NCI-H1436 treated with DMSO at 0.1 percent for 48 hours (cell line): ENCODE measurements at places on chromosomes 12 and 14.

- DNase-seq = no peak
These were observed 29.6 kb downstream of the KCNK13 start for GRCh38 chr14:90091393-90091792.

GRCh38 chr14:70886421-70887206 is 20.6 kb upstream of the PCNX1 start:
- DNase-seq = no peak

DNA sequence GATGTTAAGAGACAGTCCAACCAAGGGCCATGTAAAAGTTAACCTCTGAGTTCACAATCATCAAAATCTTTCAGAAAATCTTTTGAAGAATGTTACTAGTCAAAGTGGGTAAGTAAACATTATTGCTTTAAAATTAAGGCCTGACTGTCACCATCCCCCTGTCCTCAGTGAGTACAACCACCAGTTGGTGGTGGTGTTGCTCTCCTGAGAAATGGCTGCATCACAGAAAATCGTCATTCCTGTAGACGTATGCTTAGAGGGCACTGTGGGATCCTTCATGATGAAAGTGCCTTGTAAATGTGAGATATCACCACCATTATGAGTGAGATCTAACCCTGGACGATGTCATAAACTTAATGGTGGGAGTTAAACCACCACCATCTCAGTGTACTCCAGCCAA is 451.2 kb downstream of the RPS29 start:
- no peak for DNase-seq

DNA sequence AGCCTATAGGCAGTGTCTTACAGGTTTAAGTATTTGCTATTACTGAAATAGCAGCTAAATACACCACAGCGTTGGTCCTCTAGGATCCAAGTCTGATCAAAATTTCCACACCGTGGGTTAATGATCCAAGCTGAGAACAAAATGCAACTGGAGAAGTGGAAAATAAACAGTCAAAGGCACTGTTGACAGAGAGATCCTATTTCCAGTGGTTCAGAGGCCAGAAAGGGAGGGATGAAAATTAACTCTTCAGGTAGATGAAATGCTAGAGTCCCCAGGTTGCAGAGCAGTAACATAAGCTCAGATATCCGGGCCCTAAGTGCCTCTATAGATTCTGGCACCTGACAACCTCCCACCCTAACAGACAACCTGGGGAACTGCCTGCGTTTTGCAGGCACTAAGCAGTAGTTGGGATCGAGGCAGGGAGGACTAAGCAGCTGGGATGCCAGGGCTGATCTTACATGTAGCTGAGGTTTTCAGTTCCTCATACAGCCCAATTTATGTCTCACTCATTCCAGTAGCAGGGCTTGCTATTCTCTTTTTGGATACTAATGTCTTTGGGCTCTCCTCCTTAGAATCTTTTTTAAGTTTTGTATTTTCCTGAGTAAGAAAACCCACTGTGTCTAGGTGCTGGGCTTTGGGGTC is 42.7 kb upstream of the CRACR2A start:
- DNase-seq = peak; percentile 73

DNA sequence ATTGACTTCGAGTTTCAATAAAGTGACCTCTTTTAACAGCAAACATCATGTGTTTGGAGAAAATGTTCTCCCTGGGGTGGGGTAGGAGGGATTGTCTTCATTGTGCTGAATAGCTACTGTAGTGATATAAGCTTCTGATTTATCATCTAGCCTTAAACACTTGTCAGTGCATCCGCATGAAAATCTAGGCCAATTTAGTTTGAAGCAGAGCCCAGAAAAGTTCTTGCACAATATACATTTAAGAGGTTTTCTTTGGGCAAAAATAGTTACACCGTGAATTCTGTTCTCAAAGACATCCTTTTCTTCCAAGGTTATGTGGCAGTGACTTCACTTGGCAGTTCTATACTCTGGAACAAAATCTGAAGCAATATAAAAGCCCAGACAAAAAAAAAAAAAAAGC is 136.0 kb upstream of the IFNG-AS1 start:
- DNase-seq = no peak

GRCh38 chr12:122991623-122992275 is 11.3 kb downstream of the ARL6IP4 start:
- DNase-seq = no peak

- DNase-seq = no peak
These were observed 116.8 kb downstream of the RIN3 start for GRCh38 chr14:92630367-92630766.

DNA sequence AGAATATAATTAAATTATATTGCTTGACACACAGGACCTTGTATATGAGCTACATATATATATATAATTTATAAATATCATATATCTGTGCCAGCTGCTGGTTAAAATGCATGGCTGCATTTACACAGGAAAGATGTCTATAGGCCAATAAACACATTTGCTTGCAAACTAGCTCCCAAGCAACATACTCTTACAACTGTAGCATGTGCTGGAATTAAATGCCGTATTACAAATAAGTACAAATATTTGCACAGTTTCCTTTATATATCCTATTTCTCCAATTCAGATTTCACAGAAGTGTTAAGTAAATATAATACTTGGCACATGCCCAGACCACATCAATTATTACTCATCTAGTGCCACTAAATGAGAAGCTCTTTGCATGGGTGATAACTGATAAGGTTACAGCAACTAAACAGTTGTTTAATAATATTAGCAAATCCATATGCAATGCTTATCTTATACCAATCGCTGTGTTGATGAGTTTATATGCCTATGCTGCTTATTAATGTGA is 66.7 kb upstream of the E2F7 start:
- DNase-seq = no peak

DNA sequence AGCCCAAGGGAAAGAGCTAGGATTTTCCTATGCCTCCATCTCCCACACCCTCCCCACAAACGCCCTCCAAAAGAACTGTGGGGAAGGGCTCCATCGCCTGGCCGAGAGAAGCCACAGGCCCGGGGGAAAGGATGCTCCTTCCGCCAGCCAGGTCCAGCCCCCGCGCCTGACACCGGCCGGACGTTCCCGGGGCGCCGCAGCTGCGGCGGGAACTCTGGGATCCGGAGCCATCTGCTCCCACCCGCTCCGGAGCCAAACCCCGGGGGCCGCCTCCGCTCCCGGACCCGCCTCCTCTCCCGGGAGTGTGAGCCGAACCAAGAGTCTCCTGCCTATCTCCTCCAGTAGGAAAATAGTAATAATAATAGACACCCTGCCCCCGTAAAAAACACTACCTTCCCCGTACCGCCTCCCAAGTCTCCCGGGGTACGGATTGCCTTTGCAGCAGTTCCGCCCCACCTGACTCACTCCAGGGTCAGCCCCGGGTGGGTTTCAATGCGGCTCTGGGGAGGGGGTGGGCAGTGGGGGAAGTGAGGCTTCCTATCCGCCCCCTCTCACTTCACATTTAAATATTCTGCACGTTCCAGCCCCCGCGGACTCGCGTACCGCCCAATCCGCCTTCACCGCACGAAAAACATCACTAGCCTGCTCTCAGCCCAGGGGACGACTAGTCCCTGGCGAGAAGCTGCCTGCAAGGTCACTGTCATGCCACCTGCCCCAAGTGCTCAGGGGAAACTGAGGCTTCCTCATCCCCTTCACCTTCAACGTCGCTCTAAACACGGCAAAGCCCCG is 2.4 kb downstream of the AGAP2 start:
- DNase-seq = no peak

- no peak for DNase-seq
These were observed 454.2 kb downstream of the AEBP2 start for GRCh38 chr12:19893514-19893913.

GRCh38 chr12:126349383-126349782 is 1284.1 kb downstream of the AACS start:
- DNase-seq = no peak

GRCh38 chr12:71601546-71601945 is 62.1 kb downstream of the ZFC3H1 start:
- DNase-seq = no peak

DNA sequence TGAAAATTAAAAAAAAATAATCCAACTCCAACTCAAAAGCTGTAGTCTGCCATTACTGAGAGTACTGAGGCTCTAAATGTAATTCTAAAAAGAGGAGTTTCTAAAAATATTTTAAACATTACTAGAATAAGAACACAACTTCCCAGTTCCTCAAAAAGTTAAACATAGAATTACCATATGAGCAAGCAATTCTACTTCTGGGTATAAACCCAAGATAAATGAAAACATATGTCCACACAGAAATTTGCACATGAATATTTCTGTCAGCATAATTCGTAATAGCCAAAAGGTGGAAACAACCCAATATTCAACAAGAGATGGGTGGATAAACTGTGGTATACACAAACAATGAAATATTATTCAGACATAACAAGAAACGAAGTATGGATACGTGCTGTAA is 15.0 kb upstream of the NR2C1 start:
- DNase-seq = no peak

- no peak for DNase-seq
These were observed 13.8 kb upstream of the IFI27L2 start for GRCh38 chr14:94143239-94143638.

DNA sequence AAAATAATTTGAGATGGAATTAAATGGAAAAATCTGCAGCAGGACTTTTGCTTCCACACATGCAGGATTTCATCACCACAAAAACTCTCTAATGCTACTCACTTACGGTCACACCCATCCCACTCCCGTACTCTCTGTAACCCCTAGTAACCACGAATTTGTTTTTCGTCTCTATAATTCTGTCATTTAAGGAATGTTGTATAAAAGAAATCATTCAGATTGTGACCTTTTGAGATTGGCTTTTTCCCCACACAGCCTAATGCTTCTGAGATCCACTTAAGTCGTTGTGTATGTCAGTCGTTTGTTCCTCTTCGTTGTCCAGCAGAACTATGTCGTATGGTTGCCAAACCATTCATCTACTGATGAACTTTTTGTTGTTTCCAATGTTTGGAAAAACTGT is 19.8 kb upstream of the PZP start:
- no peak for DNase-seq

GRCh38 chr12:53065975-53066931 is 12.9 kb downstream of the SPRYD3 start:
- DNase-seq = no peak

GRCh38 chr12:33628087-33628486 is 188.5 kb upstream of the SYT10 start:
- DNase-seq = no peak

DNA sequence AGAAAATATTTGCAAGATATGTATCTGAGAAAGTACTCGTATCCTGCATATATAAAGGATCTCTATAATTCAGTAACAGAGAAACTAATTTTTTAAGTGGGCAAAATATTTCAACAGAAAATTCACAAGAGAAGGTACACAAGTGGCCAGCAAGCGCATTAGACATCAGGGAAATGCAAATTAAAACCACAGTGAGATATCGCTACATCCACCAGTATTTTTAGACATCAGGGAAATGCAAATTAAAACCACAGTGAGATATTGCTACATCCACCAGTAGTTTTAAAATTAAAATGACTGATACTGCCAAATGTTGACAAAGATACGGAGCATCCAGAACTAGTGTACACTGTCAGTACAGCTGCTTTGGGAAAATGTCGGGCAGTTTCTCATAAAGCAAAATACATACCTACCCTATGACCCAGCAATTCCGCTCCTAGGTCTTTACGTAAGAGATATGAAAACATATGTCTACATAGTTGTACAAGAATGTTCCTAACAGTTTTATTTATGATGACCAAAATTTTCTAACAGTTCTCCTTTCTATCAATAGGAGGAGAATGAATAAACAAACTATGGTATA is 2.8 kb upstream of the KCNK13 start:
- DNase-seq = no peak

- DNase-seq = no peak
These were observed 101.5 kb upstream of the CCDC91 start for GRCh38 chr12:28088566-28089272.

DNA sequence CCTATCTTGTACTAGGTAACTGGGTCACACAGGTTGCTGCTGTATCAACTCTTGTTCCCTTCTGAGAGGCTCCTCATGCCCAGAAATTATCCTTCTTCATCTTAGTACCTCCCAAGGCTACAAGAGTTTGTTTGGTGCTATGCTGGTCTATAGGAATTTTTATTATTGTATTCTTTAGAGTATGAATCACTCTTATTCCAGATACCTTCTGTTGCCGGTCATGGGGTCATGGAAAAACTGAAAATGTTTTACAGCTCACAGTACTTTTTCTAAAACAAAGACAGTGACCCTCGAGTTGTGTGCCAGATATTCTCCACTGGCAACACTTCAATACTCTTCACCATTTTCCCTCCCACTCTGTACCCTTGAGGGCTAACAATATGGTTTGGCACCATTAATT is 1598.0 kb upstream of the TMEM132C start:
- no peak for DNase-seq

- no peak for DNase-seq
These were observed 65.5 kb downstream of the RASSF3 start for GRCh38 chr12:64675795-64676194.

DNA sequence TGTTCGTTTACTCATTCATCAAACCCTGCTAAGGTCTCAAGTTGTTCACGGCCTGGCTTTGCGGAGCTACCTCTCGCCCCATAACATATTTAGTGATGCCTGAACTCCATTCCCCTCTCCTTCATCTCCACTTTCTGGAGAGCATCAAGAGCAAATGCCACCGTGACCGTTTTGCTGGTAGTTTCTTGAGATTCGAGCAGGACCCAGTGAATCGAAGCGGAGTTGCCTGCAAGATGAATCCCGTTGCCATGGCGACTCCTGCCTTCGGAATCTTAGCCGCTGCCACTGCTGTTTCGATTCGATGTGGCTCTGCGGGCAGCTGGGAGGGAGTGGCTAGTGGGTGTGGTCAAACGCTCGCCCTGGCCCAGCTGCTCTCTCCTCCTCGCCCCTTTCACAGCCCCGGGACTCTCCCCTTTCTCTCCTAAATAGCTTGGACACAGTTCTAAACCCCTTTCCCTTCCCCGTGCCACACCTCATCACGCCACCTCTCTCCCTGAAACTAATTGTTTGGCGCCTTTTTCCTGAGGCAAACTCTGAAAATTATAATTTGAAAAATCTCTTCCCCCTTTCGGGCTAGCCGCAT is 1.4 kb downstream of the DAAM1 start:
- DNase-seq = no peak

- DNase-seq = no peak
These were observed at the start of gene CIDEB for GRCh38 chr14:24307575-24308341. Gene CIDEB (minus strand): TSS chr14:24307977. CDS start chr14:24307858, 119 bp downstream.

DNA sequence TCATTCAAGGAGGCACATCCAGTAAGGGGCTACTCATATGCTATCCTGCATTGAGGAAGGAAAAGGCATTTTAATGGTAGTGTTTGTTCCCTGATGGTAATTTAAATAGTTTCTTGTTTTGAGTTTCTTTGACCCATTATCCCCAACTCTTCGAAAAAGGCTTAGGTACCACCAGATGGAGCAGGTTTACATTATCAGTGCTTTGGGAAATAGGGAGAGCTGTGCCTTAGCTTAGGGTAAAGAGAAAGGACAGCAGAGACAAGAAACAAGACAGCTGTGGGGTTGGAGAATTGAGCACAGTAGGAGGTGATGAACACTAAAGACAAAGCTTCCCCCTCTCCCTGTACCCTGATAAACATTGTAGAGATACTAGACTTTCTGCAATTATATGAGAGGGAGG is 29.1 kb upstream of the HELB start:
- no peak for DNase-seq

GRCh38 chr14:80304125-80304766 is 92.9 kb upstream of the DIO2 start:
- no peak for DNase-seq
